ENCODE measurements at places on chromosomes 6 and 20.

- no peak for DNase-seq
- no peak overlapping the region for H3K4me3 ChIP-seq
- no peak overlapping the region for H3K27ac ChIP-seq
- H3K27me3 ChIP-seq, result peaks cover 29% of the 10 kb centered on the region
- no peaks in the 10 kb centered on the region for H3K36me3 ChIP-seq
These were observed 64.8 kb downstream of the FAM50B start for GRCh38 chr6:3913958-3914337.

DNA sequence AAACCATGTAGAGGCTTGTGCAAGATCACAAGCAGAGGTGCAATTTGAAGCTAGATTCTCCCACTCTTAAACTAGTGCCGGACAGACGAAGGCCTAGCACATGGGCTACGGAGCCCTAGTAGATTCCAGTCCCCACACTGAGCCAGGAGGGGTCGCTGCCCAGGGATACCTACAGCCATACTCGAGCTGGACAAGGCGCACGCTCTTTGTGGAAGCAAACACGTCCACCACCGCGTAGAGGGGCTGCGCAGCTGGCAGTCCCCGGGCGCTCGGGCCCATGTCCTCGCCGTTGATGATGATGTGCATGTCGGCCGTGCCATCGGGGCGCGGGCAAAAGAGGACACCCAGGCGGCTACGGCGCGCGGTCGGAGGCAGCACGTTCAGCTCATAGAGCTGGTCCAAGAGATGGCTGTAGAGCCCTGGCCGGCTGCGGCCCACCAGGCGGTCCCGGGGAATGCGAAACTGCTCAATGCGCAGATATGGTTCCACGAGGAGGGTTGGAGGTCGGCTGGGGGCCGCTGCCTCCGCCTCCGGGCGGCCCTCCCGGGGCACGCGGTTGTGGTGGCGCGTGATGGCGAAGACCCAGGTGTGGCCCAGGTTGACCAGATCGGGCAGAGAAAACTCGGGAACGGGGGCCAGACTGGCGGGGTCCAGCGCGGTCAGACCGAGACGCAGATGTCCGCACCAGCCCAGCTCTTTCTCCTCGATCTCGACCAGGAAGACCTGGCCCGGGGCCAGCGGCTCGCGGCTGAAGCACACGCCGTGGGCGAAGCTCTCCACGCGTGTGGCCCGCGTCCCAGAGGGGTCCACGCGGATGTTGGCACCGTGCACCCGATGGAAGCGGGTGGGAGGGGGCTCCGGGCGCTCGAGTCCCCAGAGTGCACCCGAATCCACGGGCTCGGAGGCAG is 677 bp downstream of the NEURL2 start:
- H3K27ac ChIP-seq, result peak overlapping the region; percentile 85
- peaks cover 2% of the 10 kb centered on the region for H3K36me3 ChIP-seq
- H3K27me3 ChIP-seq, result no peaks in the 10 kb centered on the region
- peaks cover 46% of the 10 kb centered on the region for H3K4me1 ChIP-seq
- H3K4me3 ChIP-seq, result peak overlapping the region; percentile 92
- peak; percentile 49 for DNase-seq

GRCh38 chr6:134757911-134758361 is 192.0 kb downstream of the ALDH8A1 start:
- H3K36me3 ChIP-seq, result no peaks in the 10 kb centered on the region
- DNase-seq, result no peak
- H3K4me1 ChIP-seq, result peaks cover 6% of the 10 kb centered on the region
- H3K27ac ChIP-seq, result no peak overlapping the region

- H3K36me3 ChIP-seq, result peaks cover 3% of the 10 kb centered on the region
- DNase-seq, result no peak
- peaks cover 6% of the 10 kb centered on the region for H3K27me3 ChIP-seq
- H3K4me1 ChIP-seq, result peaks cover 4% of the 10 kb centered on the region
These were observed 39.5 kb upstream of the SIRPA start for GRCh38 chr20:1855690-1856089.

GRCh38 chr6:158605266-158605878 is 39.2 kb downstream of the DYNLT1 start:
- no peak overlapping the region for H3K4me3 ChIP-seq
- no peak overlapping the region for H3K27ac ChIP-seq
- no peaks in the 10 kb centered on the region for H3K4me1 ChIP-seq
- H3K27me3 ChIP-seq, result no peaks in the 10 kb centered on the region
- DNase-seq, result peak; percentile 57
- no peaks in the 10 kb centered on the region for H3K36me3 ChIP-seq

DNA sequence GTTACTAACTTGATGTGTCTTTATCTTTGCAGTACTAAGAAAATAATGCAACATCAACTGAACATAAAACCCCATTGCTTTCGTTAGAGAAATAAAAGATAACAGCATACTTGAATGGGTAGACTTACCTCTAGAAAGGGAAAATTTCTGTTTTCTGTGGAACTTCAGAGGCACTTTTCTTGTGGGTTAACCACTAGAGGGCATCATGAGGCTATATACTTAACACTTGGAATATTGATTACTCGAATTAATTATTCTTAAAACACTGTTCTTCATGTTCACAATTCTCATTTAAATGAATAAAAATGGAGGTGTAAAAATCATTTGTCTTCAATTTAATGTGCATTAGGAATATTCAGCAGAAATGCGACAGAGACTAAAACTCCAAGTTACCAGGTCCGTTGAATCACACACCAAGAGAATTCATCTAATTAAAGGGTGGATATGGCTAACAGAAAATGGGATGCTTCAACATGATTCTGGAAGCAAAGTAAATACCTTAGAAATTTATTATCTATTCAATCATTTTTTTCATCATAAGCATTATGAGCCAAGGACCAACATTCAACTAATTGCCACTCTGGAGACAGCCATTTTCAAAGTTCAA is 330.8 kb upstream of the PREP start:
- H3K36me3 ChIP-seq, result no peaks in the 10 kb centered on the region
- no peaks in the 10 kb centered on the region for H3K4me1 ChIP-seq
- no peak overlapping the region for H3K4me3 ChIP-seq
- DNase-seq, result no peak

DNA sequence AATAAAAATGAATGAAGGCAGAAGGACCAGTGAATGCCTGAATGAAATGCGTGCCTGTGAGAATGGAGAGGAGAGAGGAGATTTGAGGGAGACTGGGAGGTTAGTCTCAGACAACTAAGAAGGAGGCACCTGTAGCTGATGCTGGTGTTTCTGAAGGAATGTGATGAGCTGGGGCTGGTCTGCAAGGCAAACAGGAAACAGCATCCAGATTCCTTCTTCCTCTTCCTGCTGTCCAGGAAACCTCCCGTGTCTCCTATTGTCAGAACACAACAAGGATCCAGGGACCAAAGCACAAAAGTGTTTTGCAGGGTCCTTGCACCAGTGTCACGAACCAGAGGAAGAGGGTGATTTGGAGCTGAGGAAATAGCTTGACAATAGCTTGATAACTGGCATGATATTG is 50.4 kb upstream of the TAB2 start:
- no peaks in the 10 kb centered on the region for H3K36me3 ChIP-seq
- no peak for DNase-seq
- H3K4me3 ChIP-seq, result peak overlapping the region; percentile 33
- H3K4me1 ChIP-seq, result peaks cover 49% of the 10 kb centered on the region
- no peaks in the 10 kb centered on the region for H3K27me3 ChIP-seq

All from naive thymus-derived CD8-positive, alpha-beta T cell (primary cell).